ENCODE measurements at places on chromosomes 6 and 20.

- no peak for DNase-seq
Measured at GRCh38 chr20:31770243-31770642, 31.2 kb downstream of the TPX2 start.

- DNase-seq, result no peak
Measured at GRCh38 chr20:40718982-40719729, 30.1 kb upstream of the MAFB start.

GRCh38 chr6:5080574-5080973 is 4.6 kb upstream of the PPP1R3G start:
- DNase-seq, result no peak

- no peak for DNase-seq
Measured at GRCh38 chr6:45921691-45922281, 93.9 kb downstream of the CLIC5 start.

DNA sequence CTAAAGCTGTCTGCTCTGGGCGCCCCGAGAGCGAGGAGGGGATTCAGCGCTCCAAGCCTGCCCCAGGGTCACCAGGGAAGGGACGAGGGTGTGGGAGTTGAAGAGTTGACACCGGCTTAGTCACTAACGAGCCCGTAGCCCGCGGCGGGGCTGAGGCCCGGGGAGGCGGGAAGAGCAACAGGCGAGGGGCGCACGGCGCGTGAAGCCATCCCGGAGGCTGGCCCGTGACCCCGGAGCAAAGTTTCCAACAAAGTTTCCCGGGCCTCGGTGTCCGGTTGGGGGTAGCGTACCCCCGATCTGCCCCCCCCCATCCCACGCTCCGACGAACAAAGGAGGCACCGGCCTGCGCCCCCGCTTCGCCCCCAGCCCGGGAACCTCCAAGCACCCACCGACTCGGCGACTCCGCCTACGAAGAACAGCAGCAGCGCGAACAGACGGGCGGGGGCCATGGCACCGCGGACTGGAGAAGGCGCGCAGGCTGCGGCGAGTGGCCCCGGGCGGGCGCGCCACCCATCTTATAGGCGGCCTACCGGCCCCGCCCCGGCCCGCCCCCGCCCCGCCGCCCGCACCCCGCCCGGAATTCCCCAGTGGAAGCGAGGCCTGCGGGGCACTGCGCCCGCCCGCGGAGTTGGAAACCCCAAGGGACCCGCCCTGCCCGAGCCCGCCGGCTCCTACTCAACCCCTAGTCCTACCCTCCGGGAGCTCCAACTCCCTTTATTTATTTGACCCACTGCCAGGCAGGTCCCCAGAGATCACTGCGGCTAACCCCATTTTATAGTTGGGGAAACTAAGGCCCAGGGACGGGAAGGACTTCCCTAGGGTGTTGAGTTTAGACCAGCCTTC is at the start of gene SDC4:
SDC4 (minus strand) TSS at position 489 of the 843 bp plus-strand sequence; CDS start at position 449, 40 bp downstream.
- DNase-seq, result peak; percentile 34

DNA sequence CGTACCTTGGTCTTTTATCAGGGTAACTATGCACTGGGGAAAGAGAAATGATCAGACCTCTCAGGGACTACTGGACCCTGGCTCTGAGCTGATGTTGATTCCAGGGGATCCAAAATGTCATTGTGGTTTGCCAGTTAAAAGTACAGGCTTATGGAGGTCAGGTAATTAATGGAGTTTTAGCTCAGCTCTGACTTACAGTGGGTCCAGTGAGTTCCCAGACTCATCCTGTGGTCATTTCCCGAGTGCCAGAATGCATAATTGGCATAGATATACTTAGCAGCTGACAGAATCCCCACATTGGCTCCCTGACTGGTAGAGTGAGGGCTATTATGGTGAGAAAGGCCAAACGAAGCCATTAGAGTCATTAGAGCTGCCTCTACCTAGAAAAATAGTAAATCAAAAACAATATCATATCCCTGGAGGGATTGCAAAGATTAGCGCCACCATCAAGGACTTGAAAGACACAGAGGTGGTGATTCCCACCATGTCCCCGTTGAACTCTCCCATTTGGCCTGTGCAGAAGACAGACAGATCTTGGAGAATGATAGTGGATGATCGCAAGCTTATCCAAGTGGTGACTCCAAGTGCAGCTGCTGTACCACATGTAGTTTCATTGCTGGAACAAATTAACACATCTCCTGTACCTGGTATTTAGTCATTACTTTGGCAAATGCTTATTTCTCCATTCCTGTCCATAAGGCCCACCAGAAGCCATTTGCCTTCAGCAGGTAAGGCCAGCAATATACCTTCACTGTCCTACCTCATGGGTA is 152.4 kb downstream of the THBS2 start:
- no peak for DNase-seq

- DNase-seq, result no peak
Measured at GRCh38 chr20:7155282-7155681, 387.8 kb downstream of the BMP2 start.

DNA sequence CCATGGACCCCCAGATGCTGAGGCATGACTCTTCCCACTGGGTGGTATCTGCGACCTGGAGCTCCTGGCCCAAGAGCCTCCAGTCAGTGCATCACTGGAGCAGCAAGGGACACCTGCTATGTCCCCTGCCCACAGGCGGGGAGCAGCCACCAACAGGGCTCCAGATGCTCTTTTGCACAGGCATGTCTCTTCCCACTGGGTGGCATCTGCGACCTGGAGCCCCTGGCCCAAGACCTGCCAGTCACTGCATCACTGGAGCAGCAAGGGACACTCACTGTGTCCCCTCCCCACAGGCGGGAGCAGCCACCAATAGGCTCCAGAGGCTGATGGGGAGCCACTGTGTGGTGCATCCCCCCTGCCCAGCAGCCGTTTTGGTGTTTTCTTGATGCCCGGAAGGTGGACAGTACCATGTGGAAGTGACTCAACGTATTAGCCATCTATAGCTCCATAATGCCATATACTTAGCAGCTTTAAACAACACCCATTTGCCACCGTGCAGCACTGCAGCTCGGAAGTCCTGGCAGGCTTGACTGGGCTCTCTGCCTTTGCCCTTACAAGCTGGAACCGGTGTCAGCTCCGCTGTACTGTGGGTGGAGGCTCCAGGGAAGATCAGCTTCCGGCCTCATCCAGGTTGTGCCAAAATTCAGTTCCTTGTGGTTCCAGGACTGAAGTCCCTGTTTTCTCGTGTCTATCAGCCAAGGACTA is 124.9 kb upstream of the CST7 start:
- DNase-seq, result no peak

DNA sequence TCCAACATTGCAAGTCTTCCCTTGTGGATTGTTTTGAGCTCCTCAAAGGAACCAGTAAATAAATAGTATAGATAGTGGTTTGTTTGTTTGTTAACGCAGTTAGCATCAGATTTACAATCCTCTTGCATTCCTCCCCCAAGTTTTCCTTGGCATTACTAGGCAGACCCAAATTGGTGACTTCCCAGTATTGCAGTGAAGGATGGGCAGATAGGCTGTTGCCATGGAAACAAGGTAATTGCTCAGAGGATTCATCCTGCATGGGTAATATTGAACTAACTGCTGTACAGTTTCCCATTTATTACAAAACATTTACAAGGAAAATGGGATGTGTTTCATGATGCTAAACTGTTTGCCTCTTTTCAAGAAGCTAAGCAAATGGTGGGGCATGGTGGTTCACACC is 477.2 kb downstream of the EPM2A start:
- DNase-seq, result no peak

- no peak for DNase-seq
Measured at GRCh38 chr6:134307870-134308269, 10.0 kb downstream of the SGK1 start.

GRCh38 chr20:38893565-38894090 is 32.6 kb upstream of the FAM83D start:
- peak; percentile 76 for DNase-seq

DNA sequence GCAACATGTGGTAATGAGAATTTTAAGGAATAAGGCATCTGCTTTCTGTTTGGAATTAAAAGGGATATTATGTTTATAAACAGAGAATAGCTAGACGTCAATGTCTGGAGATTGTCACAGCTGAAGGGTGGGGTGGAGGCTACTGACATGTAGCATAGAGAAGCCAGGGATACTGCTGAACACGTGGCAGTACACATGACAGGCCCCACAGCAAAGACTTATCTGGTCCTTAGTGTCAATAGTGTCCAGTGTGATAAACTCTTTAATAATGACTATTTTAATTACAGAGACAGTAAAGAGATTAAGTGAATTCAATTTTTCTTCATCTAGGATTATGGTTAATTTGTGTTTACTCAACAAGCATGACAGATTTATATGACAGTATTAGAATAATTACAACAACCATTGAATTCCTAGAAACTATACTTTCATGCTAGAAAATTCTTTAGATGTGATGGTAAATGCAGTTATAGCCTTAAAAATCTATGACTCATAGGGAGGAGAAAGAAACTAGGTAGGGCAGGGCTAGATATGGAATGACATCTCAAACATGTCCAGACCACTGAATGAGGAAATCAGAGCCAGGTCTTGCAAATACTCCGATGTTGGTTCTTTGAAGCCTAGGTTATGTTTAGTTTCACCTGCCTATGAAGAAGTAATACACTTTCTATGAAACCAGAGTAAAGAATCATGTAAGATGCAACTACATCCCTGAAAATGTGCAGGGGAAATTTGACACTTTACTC is 399.5 kb downstream of the PHF3 start:
- DNase-seq, result no peak

DNA sequence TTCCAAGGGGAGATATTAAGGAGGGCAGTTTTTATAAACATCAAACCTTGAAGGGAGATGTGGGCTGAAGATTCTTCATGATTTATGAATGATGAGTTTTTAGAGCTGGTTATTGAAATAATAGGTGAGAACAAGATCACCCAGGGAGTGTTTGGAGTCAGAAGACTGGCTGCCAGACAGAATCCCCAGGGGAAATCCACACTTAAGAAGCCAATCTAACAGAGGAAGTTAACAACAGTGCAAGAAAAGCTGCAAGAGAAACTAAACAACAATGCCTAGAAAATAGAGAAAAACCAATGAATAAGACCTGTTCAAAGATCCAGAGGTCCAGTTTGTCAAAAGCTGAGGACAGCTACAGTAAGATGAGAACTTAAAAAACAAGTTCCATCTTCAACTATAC is 167.9 kb upstream of the MAN1A1 start:
- DNase-seq, result no peak

DNA sequence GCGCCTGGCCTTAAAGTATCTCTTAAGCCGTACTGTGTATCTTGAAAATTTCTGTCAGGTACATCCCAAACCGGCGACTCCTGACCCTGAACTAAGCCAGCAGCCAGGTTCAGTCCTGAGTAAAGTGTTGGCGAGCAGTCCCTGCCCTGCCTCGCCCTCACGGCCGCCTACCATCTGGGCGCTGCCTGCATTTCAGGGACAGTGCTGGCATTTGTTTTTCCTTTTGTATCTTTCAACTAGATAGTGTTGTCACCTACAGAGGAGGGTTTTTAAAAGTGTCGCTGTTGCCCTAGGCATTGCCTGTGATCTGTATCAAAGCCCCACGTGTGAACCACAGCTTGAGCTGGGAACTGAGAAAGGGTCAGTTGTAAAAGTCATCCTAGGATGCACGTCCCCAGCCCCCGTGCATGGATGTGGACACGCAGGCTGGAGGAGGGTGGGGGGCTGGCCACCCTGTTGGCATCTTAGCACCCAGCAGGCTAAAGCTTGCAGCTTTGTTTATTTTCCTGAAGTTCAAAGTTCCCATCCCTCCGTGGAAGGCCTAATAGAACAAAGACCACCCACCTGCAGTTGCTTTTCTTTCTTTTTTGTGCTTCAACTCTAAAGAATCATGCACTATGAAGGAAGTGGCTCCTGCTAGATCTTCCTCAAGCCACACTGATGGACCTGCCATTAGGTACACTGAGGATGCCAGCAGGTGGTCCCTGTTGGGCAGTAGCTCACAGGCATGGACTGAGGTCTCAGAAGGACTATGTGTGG is 136.8 kb downstream of the ZDHHC14 start:
- no peak for DNase-seq

DNA sequence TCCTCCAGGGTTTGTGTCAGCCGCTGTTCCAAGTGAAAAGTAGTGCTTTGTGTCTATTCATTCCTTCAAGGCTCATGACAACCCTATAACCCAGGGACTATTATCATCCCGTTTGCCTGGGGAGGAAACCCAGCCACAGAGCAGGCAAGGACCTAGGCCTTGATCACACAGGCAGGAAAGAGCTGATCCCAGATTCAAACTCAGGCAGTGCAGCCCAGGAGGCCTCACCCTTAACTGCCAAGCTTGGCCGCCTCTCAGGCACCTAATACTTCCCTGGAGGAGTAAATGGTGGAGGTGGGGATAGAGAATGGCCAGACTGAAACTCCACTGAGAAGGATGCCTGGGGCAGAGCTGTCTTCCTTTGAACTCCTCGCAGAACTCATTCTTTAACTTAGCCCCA is 215.1 kb upstream of the QKI start:
- no peak for DNase-seq
